ENCODE measurements at places on chromosomes 7 and 10. TPM values are rescaled to one million over a fixed set of nuclear protein-coding genes. Genes with fewer than 3 reads are reported as not detected.

The TRPV5 gene
- not detected for total RNA-seq

The EMX2 gene
- total RNA-seq = 0.75 TPM

The OR2A42 gene
- not detected for total RNA-seq

The NEUROG3 gene
- not detected for total RNA-seq

The TAS2R5 gene
- 0.44 TPM for total RNA-seq

The ASB10 gene
- not detected for total RNA-seq

The GHITM gene
- total RNA-seq = 110 TPM

The SUPV3L1 gene
- 14.6 TPM for total RNA-seq

The GIMAP6 gene
- 2.6 TPM for total RNA-seq

The RAPGEF5 gene
- total RNA-seq = 1.9 TPM

The TBRG4 gene
- 27.6 TPM for total RNA-seq

The NKX6-2 gene
- not detected for total RNA-seq

The PPP1R17 gene
- total RNA-seq = not detected

The OR2A5 gene
- total RNA-seq = not detected

The GALNT17 gene
- not detected for total RNA-seq

The ZNF438 gene
- 4.3 TPM for total RNA-seq

The PRKCQ gene
- total RNA-seq = not detected

The CYP3A7 gene
- total RNA-seq = not detected

The SPDYE9 gene
- not detected for total RNA-seq

The AKR1B15 gene
- not detected for total RNA-seq

The DKK1 gene
- 112 TPM for total RNA-seq

The HYAL4 gene
- not detected for total RNA-seq

The RNF133 gene
- total RNA-seq = 0.29 TPM

The HTR7 gene
- 0.59 TPM for total RNA-seq

The CAV1 gene
- total RNA-seq = 524 TPM

The OPN4 gene
- not detected for total RNA-seq

The BMI1 gene
- total RNA-seq = 54.5 TPM
